Left renal cortex interstitium (tissue), 4 donors: ENCODE measurements at places on chromosomes 7 and 10. TPM values are rescaled to one million over a fixed set of nuclear protein-coding genes. Genes with fewer than 3 reads are reported as not detected.

The C7orf25 gene
- 4.8 TPM for polyA plus RNA-seq

DNA sequence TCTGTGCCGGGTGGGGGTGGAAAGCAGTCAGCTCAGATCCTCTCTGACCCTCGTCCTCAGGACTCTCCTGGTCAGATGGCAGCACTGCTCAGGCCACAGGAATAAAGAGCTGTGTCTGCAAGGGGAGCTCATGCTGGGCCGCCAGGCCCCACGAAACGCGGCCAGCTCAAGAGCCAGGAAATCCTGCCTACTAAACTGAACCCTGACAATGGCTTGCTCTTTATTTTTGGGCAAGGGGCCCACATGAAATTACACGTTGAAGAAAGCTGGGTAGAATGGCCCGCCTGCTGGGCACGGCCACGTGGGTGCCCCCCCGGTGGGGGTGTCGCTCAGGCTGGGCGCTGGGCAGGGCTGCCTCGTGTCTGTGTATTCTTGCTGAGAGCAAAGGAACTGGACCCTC is 103.0 kb downstream of the ITIH5 start:
- no peak for DNase-seq

The PTF1A gene
- not detected for polyA plus RNA-seq

DNA sequence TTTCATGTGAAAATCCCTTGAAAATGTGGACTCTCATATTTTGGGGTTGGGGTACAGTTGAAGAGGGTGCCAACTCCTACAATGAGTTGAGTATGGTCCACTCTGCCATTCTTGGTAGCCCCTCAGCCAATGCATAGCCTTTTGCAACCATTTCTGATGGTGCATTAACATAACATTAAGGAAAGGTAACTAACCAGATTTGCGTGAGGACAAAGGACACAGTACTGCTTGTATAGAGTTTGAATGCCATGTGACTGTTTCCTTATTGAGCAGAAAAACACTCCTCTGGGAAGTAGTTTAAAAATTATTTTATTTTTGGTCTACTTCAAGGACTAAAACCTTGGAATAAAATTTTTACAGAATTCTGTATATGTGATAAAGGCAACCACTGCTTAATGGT is 107.9 kb downstream of the HIBADH start:
- DNase-seq: no peak

DNA sequence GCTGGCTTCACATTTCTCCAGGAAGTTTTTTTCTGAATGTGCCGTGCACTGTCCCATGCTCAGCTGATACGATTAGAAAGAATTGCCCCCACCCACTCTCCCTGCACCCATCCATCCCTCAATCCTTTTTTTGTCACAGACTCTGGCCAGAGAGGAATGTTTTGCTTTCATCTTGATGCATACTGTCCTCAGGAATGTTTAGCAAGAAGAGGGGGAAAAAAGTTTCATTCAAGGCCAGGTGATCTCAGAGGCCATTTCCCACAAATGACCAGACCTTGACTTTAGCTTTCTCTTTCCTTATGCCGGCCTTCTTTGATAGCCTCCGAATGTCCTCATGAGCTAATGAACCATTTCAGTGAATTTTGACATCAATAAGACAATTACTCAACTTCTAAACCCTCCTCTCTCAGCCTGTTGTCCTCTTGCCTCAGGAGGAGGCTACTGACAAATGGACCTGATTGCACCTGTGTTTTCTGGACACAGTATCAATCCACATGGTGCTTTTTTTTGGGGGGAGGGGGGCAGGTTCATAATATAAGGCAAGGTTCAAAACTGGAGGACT is 105.0 kb upstream of the KLF6 start:
- DNase-seq: no peak

DNA sequence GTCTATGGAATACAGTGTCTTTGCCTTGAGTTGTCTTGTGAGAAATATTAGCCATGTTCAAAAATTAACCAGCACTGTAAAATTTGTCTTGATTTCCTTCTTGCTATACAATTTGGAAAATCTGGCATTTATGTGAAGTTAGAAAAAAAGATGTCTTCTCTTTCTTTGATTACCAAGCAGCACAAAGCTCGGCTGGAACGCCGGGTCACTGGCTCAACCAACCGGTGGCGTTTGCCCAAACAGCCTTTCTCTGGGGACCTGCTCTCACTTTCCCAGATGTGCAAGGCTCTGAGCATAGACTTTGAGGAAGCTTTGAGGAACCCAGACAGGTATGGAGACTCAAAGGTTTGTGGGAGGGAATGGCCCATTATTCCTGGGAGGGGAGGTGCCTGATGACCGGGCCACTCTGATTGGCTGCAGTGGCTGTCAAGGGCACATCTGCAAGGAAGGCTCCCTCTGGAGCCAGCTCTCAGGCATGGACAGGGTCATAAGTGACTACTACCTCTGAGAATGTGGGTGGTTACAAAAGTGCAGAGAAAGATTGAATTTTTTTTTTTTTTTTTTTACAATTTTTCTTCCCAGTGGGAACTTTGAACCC is 5.6 kb downstream of the BTBD16 start:
- no peak for DNase-seq

The PRLHR gene
- 0.03 TPM for polyA plus RNA-seq

The AS3MT gene
- 21.9 TPM for polyA plus RNA-seq

DNA sequence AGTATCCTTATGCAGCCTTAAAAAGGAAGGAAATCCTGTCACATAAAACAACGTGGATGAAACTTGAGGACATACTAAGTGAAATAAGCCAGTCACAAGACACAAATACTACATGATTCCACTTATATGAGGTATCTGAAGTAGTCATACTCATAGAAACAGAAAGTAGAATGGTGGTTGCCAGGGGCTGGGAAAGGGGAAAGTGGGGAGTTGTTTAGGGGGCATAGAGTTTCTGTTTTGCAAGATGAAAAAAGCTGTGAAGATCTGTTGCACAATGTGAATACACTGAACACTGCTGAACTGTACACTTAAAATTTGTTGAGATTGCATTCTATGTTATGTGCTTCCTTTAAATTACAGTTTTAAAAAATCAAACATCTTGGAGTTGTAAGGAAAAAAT is 2.9 kb downstream of the NUP205 start:
- no peak for DNase-seq

The PHKG1 gene
- 2.5 TPM for polyA plus RNA-seq

The BLNK gene
- 40.4 TPM for polyA plus RNA-seq

The PON1 gene
- 0.62 TPM for polyA plus RNA-seq

GRCh38 chr10:110865809-110866482 is 5.8 kb upstream of the PDCD4 start:
- DNase-seq: no peak

GRCh38 chr10:7075110-7075509 is 335.7 kb downstream of the SFMBT2 start:
- no peak for DNase-seq

The SH2D4B gene
- 0.08 TPM for polyA plus RNA-seq

GRCh38 chr7:94011714-94012353 is 7.7 kb upstream of the BET1 start:
- DNase-seq: no peak

The LRRN3 gene
- 6.8 TPM for polyA plus RNA-seq

The WNT2 gene
- polyA plus RNA-seq: 0.27 TPM

DNA sequence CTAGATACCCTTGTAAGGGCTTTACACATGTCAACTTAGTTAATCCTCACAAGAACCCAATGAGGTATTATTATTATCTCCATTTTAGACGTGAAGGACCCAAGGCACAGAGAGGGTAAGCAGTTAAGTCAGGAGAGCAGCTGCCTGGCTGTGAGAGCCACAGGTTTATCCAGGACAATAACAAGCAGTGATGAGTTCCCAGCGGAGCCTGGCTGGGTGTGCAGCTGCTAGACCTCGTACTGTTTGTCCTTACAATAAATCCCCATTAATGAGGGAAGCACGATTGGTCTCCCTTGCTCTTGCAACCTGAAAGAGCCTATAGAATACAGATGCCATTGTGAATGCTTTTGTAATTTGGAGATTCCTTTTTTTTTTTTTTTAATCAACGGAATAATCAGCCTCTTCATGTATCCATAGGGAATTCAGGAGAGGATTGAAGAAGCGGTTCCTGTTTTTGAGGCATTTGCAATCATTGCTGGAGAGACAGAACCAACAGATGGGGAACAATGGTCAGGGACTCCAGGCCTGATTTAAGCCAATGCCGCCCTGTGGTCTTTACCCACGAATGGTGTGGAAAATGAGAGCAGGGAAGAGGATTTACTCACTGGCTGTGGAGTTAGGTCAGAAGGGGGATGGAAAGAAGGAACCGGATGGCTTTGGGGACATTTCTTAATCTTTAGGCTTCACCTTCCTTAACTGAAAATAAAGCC is 12.3 kb upstream of the ASB4 start:
- DNase-seq: no peak

DNA sequence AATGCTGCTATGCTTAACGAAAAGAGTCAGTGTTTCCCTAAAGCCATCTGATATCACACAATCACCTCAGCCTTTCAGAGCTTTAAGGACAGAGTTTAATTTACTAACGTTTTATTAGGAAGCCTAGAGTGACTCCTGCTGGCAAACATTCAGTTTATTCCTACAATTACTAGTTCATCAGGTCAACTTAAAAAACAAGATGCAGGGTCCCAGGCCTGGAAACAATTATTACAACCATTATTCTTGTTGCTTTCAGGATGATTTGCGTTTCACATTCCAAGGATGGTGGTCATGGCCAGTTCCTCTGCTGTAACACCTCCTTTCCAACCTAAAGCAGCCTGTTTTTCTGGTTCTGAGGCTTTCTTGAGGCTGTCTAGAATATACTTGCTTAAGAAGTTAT is 1.5 kb upstream of the FAM53B start:
- DNase-seq: no peak

- no peak for DNase-seq
These were observed 3.5 kb downstream of the GIMAP8 start for GRCh38 chr7:150453892-150454291.

GRCh38 chr7:28318101-28318762 is 94.1 kb upstream of the CREB5 start:
- DNase-seq: no peak
